ENCODE measurements at places on chromosomes 7 and 10.

- no peak for DNase-seq
Observed at GRCh38 chr7:140192620-140193019, 15.8 kb upstream of the KDM7A start.

DNA sequence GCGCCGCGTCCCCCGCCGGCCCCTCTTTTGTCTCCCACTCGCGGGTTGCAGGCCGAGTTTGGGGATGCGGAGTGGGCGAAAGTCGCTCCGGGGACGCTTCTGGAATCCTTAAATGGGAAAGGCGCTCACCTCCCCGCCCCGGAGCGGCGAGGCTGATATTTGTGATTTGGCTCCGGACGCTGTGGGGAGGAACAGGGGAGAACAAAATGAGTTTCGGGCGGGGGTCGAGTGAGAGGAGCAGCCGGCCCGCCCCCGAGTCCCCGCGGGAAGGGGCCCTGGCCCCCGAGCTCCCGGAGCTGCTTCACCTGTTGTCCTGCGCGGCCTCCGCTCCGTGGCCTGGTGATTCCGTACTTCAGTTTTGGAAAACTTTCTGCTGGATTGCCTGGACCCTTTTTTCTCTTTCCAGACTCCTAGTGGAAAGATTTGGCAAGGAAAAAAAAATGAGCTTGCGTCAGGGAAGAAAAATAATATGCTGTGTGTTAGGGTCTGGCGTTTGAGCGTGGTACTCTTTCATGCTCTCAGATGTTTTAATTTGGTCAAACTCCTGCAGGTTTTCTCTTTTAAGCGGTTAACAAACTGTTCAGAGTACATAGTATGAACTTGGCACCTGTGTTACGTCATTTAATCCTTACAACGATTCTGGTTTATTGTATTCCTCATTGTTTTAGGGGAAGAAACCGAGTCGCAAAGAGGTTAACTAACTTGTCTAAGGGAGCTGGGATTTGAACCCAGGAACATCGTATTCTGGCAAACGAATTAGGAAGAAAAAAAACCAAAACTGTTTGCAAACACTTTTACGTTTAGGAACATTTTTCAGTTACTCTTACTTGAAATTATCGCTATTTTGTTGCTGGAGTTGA is 924 bp downstream of the BMPR1A start:
- peak; percentile 26 for DNase-seq

DNA sequence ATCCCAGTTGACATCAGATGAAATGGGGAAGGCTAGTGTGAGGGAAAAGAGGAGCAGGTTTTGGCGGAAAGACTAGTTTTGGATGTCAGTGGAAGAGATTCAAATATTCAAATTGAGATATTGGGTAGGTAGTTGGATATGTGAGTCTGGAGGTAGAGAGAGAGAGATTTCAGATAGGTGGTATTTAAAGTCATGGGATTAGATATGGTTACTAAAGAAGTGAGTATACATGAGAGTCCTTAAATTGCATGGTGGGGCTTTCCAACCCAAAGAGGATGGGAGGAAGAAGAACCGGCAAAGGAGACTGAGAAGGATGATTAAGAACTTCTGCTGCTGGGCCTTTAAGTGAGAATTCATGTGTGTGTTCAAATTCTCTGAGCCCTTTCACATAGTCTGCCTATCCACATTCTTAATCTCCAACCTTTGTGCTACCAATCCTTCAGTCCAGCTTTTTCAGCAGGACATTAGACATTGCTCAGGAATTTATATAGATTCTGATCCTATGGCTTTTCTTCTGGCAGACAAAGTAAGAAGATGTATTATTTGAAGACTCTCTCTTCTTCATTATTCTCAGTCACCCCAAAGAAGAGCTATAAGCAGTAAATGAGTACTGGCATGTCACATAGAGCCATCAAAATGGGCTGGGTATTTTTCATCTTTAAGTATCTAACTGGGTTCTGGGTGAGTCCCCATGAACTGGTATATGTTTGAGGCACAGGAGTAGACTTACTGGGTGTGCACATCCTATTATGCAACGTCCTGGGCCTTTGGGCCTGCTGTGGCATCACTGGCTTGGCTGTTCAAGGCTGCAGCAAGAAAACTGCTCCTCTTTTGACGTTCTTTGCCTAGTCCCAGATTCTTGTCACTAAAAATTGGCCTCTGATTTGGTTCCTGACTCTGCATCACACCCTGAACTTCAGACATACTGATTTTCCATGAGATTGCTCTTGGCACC is 33.6 kb downstream of the ST7 start:
- DNase-seq, result no peak

- DNase-seq, result no peak
Observed at GRCh38 chr10:50540826-50541122, 83.0 kb downstream of the SGMS1 start.

- no peak for DNase-seq
Observed at GRCh38 chr10:454860-455259, 234.6 kb downstream of the DIP2C start.

- no peak for DNase-seq
Observed at GRCh38 chr7:112981966-112982365, 104.7 kb downstream of the GPR85 start.

GRCh38 chr10:30527623-30528428 is 93.8 kb downstream of the MAP3K8 start:
- DNase-seq, result no peak

DNA sequence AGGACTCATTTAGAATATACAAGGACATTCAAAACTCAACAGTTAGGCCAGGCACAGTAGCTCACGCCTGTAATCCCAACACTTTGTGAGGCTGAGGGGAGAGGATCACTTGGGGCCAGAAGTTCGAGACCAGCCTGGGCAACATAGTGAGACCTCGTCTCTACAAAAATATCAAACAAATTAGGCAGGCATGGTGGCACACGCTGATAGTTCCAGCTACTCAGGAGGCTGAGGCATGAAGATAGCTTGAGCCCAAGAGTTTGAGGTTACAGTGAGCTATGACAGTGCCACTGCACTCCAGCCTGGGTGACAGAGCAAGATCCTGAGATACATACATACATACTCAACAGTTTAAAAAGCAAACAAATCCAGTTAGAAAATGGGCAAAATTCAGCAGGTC is 44.9 kb downstream of the GNA12 start:
- peak; percentile 25 for DNase-seq

DNA sequence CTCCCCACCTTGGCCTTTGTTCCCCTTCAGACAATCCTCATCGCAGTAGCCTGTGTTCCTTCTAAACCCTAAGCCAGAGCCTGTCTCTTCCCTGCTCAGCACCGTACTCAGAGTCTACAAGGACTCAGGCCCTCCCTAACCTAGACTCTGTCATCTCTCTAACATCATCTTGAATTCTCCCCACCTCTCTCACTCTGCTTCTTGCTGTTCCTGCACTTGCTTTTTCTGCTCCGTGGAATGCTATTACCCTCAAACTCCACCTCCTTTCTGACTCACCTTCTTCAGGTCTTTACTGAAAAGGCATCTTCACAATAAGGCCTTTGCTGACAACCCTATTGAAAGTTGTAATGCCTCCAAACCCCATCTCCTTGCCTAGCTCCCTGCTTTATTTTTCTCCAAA is 141.0 kb downstream of the DKK1 start:
- no peak for DNase-seq

GRCh38 chr7:130342701-130343380 is 1.8 kb upstream of the CPA5 start:
- no peak for DNase-seq

GRCh38 chr7:131370523-131370968 is 42.9 kb downstream of the MKLN1 start:
- peak; percentile 25 for DNase-seq

DNA sequence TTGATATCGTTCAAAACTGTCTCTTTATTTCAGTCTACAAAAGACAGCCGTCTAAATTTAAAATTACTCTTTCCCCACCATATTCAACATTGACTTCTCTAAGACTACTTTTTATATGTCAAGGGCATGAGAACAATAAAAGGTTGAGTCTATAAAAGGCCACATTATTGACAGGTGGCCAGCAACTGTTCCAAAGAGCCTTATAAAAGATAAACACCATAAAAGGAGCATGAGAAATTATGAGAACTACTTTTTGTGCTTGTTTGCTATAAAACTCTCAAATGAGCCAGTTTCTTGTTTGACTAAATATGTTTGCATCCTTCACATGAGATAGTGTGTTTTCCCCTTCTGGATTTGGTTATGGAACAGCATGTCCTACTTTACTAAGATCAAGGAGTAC is 189.2 kb downstream of the THSD7A start:
- no peak for DNase-seq

DNA sequence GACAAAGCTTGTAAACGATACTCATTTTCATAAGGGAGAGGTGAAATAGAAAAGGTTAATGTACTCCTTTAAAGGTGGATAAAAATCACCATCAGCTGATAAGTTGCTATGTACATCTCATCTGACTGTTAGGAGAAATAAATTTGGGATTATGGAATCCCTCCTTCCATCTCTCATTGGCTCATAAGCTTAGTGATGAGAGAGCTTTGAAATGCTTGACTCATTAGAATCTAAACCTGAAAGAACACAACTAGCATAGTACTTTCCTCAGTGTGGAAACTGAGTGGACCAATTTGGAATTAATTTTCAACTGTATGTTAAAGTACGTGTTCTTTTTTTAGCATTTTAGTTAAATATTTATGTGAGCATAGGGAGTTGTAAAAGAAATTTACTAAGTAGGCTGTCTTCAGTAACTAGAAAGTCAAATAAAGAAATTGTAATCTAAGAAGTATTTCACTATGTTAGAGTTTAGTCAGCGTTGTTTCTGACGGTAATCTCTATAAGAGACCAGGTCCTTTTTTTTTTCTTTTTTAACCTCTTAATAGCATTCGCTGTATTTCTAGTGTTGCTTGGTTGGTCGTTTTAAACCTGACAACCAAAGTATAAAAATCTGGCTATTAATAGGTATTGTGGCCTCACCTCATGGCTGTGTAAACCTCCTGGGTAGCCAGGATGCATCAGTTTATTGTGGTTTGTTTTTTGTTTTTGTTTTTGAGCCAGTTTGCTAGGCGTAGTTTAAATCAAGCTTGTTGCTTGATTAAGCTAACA is 34.4 kb downstream of the FHIP2A start:
- no peak for DNase-seq

DNA sequence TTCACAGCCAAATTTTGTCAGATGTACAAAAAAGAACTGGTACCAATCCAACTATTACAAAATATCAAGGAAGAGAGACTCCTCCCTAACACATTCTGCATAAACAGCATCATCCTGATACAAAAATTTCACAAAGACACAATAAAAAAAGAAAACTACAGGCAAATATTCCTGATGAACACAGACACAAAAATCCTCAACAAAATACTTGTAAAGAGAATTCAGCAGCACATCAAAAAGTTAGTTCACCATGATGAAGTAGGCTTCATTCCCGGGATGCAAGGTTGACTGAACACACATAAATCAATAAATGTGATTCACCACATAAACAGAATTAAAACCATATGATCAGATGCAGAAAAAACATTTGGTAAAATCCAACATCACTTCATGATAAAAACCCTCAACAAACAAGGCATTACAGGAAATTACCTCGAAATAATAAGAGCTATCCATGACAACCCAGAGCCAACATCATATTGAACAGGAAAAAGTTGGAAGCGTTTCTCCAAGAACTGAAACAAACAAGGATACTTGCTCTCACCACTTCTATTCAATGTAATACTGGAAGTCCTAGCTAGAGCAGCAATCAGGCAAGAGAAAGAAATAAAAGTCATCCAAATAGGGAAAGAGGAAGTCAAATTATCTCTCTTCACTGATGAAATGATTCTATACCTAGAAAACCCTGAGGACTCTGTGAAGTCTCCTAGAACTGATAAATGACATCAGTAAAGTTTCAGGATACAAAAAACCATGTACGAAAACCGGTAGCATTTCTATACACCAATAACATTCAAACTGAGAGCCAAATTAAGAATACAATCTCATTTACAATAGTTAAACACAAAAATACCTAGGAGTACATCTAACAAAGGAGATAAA is 223.1 kb downstream of the REEP3 start:
- DNase-seq, result no peak

DNA sequence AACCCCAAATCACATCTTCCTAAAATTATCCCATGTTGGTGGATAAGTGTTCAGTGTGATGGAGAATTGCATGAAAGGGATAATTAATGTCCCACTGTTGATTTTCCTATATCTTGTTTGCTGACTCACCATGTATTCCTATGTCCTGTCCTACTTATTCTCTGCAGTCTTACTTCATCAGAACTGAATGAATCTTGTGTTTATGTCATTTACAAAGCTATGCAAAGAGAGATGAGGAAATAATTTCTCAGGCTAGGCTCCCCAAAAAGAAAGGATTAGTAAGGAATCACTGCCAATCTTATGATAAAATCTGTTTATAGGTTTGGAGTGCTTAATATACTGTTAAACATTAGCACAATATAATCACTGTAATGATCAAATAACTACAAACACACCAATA is 360.8 kb downstream of the CRPPA start:
- DNase-seq, result no peak

DNA sequence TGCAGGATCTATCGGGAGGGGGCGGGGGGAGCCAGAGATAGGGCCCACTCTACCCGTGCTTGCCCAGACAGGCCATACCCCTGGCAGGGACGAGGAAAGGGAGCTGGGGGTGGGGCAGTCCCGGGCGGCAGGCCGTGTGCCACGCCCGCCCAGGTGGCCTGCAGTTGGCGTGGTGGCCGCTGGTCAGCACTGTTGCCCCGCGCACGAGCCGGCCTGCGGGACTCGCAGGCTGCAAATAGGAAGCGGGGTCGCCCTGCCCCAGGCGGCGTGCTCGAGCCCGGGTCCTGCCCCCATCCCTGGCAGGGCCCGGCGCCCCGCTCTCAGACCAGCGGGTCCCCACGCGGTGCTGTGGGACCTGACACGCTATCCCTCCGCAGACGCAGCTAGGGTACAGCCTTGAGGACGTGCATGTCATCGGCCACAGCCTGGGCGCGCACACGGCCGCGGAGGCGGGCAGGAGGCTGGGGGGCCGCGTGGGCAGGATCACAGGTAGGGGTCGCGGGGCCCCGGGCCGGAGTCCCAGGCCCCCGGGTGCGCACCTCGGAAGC is 6.7 kb downstream of the PNLIPRP2 start:
- no peak for DNase-seq

GRCh38 chr10:85194706-85195105 is 866.3 kb downstream of the CCSER2 start:
- DNase-seq, result no peak

DNA sequence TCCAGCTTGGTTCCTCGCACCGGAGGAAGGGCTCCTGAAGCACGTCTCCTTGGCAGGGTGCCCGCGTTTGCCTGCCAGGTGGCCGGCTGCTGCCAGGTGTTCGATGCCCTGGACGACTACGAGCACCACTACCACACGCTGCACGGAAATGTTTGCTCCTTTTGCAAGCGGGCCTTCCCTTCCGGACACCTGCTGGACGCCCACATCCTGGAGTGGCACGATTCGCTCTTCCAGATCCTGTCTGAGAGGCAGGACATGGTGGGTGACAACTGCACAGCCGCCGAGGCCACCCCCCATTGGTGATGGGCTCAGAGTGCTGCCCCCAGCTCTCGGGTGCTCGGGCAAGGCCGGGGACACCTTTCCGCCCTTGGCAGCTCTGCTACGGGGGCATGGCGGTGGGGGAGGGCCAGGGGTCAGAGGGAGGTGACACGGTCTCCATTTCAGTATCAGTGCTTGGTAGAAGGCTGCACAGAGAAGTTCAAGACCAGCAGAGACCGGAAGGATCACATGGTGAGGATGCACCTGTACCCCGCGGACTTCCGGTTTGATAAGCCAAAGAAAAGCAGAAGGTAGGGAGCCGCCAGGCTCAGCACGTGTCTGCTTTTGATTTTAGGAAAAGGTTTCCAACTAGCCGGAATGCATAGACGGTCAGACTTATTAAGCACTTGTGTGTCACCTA is 1.1 kb downstream of the ZNF511 start:
- no peak for DNase-seq
